D721Med (cell line): ENCODE measurements at places on chromosomes 7 and 10.
A peak's percentile ranks its signal among the peaks of the same experiment; 100 is the strongest.

- DNase-seq: no peak
Measured at GRCh38 chr7:113204415-113204814, 86.1 kb upstream of the SMIM30 start.

- no peak for DNase-seq
Measured at GRCh38 chr10:22723343-22723779, 9.0 kb upstream of the PIP4K2A start.

DNA sequence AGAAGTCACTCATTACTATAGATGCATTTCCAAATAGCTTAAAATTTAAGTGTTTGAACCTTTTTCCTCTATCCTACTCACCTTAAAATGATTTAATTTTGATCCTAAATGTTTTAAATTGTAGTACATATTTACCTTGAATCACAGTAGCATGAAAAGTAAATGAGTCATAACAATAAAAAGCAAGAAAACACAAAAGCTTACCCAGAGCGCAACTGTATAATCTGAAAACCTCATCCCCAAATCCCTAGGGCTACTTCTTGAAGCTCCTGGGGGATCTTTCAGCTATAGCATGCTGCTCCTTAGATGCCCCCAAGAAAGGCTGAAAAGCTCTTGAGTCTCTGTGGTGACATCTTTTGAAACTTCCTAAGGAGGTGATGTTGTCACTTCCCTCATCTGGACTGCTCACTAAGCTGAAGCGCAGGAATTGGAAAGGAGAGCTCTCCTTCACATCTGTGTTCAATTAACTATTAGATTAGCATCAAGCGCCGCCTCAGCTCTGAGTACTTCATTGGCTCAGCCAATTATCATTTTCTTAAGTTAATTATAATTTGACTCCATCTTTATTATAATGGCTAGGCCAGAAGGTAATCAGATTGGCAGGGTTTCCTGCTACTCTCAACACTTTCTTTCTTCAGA is 60.2 kb downstream of the SEMA3E start:
- no peak for DNase-seq

GRCh38 chr10:51106311-51106945 is 32.1 kb downstream of the PRKG1 start:
- DNase-seq: no peak

DNA sequence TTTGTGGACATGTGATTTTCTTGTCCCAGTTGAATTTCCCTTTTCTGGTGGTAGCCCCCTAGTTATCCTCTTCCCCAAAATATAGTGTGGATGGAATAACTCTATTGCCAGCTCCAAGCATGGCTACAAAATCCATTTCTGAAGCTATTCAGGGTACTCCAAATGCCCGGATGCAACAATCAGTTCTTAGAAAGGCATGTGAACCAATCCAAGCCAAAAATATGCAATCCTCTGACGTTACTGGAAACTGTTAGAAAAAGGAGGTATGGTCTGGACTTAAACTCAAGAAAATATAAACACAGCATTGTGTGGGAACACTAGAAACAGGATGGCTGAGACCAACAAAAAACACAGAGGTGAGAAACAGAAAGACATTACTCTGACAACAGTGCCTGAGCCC is 347.0 kb downstream of the GPAM start:
- no peak for DNase-seq

DNA sequence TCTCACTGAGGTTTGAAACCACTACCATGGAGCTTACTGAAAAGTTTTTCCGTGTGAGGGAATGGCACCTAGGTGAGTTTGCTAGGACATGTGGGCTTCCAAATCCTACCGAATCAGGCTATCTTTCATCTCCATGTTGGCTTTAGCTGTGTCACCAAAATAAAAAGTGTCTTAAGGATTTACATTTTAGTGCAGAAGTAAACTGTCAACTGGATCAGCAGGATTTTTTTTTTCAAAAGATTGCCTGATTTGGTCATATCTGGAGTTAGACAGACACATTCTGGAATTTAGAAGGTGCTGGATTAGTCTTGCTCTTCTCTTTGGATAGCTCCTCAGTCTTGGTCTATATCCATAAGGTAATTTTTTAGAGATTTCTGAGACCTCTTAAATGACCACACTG is 5.5 kb downstream of the ARID5B start:
- no peak for DNase-seq

DNA sequence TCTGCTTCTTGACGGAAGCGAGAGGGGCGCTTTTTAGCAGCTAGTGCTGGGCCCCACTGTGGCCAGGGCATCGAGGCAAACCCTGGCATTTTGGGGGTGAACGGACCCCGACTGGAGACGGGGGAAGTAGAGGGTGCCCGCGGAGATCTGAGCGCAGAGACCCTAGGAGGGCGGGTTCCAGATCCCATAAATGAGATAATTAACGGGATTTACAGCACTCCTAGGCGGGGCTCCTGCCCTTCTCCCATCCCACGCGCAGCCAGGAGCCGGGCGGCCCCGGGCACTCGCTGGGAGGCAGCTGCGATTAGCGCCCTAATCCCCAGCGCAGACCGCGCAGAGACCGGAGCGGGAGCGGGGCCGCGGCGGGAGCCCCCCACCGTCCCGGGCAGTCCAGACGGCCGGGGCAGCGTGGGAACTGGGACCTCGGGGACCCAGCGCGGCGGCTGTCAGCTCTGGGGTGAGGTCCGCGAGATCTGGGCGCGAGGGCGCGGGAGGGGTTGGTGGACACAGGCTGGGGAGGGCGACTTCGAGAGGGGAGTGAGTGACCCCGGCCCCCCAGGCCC is 735 bp downstream of the JCAD start:
- DNase-seq: peak; percentile 36

- no peak for DNase-seq
Measured at GRCh38 chr10:131915484-131915883, 14.7 kb downstream of the PPP2R2D start.

GRCh38 chr7:33109758-33110238 is 594 bp upstream of the RP9 start:
- no peak for DNase-seq

GRCh38 chr10:123297175-123297574 is 143.0 kb downstream of the BUB3 start:
- no peak for DNase-seq

GRCh38 chr7:30932562-30932961 is 20.9 kb downstream of the AQP1 start:
- DNase-seq: no peak

DNA sequence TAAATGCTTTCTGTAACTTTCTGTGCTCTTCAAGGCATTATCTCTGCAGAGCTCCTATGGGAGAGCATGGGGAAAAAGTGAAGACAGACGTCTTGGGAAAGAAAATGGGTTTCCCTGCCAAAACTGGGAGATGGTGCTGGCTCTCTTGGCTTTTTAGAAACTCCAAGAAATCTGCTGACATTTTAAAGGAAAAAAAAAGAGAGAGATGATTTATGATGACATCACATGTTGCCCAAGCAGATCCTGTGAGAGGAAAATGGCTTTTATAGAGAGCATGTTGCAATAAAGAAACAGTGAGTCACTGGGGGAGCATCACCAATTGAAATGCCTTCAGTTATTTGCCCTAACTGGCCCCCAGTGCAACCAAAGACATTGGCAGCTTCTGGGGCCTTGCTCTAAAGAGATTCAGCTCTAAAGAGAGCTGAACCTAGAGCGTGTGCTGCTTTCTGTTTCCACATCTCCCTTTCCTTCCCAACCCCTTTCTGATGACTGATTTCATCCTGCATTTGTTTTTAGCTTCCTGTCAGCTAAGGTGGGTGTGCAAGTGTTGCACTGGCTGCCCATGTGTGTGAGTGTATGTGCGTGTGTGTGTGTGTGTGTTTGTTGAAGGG is 37.7 kb downstream of the LRMDA start:
- DNase-seq: no peak

DNA sequence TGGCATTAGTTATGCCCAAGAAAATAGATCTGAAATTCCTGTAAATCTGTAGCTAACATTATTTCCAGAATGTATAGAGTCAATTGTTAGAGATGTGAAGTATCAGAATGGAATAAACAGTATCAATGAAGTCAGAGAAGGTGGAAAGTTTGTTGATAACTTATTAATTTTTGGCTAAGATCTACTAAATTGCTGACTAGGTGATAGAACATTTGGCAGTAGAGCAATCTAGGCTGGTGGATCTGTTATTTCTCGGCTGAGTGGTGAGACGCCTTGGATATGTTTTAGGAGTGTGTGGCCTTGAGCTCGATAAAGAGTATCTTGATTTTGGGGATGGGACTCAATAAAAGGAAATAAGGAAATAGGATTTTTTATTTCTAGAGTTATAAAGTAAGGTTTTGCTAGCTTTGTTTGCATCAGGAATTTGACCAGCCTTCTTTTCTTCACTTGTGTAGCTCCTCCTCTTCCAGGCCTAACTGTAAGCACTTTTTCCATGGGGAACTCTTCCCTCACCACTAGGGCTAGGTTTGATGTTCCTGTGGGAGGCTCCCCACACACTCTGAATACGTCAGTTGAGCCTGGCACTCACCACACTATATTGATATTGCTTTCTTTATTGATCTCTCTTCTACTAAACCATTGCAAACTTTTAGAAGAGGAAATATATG is 86.8 kb upstream of the CSTF2T start:
- DNase-seq: no peak

DNA sequence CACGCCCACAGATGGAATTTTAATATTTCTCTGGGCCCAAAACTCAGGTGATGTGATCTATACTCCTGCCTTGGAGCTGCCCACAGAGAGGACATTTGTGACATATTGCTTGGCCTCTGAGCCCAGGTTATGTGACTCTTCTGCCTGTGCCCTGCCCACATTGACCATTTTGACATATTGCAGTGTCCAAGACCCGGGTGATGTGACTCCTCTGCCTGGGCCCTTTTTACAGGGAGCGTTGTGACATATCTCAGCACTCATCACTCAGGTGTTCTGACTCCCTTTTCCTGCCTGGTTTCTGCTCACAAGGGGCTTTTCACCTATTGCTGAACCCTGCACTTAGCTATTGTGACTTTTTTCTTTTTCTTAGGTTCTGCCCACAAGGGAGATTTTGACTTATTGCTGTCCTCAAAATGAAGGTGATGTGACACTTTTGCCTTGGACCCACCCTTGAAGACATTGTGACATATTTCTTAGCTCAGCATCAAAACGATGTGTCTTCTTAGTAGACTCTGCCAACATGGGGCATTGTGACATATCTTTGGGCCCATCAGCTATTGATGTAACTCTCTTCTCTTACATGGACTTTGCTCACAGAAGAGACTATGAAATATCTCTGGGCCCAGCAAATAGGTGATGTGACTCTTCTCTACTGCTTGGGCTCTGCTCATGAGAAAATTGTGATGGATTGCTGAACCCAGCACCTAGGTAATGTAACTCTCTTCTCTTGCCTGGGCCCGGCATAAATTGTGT is 11.0 kb upstream of the ZNF107 start:
- no peak for DNase-seq

DNA sequence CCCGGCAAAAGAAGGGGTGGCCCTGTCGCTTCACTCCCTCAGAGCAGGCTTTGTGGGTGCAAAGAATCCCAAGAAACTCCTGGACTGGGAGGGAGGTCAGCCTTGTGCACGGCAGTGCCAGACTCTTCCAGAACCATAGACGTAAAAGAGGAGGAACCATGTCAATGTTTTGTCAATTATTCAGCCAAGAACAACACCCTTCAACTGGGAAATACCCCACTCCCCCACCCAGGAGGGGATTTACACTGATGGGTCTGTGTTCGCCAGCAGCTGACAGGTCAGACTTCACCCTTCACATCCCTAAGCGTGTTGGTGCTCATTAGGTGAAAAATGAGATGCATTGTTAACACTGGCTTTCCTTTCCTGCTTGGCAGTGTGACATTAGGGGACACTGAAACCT is 116.8 kb upstream of the BMPER start:
- DNase-seq: no peak

- no peak for DNase-seq
Measured at GRCh38 chr10:113004069-113004618, 54.1 kb downstream of the TCF7L2 start.

DNA sequence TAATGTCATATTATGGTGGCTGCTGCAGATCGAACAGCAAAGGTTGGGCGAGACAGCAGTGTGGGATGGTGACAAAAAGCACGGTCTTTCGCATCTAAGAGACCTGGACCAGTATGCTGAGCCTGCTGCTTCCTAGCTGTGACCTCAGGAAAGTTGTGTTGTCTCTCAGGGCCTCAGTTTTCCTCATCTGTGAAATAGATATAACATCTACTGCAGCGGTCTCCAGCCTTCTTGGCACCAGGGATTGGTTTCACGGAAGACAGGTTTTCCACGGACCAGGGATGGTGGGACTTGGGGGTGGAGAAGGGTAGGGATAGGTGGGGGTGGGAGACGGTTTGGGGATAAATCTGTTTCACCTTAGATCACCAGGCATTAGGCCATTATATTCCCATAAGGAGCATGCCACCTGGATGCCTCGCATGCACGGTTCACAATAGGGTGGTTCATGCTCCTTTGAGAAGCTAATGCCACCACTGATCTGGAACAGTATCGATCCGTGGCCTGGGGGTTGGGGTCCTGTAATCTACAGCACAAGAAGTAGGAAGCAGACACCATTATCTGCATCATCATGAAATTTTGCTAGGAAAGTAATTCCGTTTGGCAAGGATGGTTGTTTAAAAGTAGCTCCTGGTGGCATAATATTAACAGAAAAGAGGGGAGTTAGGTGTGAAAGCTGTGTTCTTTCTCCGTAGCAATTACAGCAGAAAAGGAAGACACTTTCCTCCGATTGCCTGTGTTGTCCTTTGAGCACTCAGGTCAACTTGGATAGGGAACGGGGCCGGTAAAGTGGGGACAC is 10.8 kb downstream of the KLF6 start:
- no peak for DNase-seq

DNA sequence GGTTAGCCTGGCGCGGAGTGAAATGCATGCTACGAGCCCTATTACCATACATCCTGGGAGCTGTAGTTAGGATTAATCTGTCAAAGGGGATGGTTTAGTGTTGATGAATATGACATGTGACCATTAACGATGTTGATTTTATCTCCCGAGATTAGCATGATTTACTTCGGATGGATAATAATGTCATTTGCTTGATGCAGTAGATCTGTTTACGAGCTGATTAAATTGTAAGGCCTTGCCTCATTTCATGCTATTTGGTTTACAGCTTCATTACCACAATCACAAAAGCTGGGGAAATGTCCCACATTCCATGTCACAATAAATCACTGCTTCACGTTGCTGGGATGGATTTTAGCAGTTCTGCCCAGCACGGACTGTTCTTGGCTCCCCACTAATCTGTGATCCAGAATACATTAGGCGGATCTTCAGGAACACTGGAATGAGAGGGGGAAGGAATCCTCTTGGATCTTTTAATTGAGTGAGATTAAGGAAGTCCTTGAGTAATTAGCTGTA is 22.3 kb downstream of the ZNF503 start:
- peak; percentile 55 for DNase-seq

DNA sequence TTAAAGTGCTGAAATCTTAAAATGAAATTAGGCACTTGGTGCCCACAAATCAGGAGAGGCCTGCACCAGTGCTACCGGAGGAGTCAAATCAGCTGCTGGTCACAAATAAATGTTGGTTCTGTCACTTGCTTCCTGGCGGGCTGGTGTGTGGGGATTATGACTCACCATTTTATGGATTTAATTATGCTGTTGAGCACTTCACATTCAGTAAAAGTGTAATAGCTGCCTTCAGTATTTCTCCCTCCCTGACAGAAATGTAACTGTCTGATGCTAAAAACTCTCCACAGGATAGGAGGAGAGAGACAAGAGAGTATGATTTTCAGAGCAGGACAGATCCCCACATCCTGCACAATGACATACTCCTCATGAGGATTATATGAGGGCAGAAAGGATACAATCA is 186.0 kb downstream of the JAZF1 start:
- DNase-seq: no peak

GRCh38 chr10:132610071-132610701 is 72.6 kb downstream of the INPP5A start:
- DNase-seq: no peak
